ENCODE measurements at places on chromosomes 2 and 18.

DNA sequence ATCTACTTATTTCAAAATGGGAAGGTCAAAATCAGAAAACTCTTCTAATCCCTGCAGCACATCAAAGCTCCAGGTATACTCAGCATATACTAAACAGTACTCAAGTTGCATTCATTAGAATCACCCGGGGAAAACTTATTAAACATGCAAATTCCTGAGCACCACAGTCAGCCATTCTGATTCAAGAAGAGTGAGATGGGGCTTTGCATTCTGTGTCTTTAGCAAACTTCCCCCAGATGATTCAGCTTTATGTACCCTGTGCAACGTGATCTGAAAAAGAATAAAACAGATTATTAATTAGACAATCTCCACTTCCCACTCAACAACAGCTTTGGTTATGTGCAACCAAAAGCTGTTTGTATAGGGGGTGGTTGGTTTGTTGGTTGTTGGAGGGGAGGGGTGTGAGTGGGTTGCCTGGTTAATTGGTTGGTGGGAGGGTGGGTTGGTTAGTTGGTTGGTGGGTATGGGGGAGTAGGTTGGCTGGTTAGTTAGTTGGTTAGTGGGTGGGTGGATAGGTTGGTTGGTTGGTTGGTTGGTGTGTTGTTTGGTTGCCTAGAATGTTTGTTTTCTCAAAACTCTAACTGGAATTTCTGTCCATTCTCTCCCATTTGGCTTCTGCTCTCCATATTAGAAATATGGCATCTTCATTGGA, 112.5 kb upstream of the AGAP1 start:
- H3K27ac ChIP-seq, result no peak overlapping the region
- no peaks in the 10 kb centered on the region for H3K4me1 ChIP-seq
- H3K4me3 ChIP-seq, result no peak overlapping the region
- H3K36me3 ChIP-seq, result no peaks in the 10 kb centered on the region
- H3K27me3 ChIP-seq, result peaks cover 23% of the 10 kb centered on the region
- DNase-seq, result no peak

GRCh38 chr2:70946832-70947442, 11.2 kb downstream of the ATP6V1B1 start:
- H3K4me3 ChIP-seq, result no peak overlapping the region
- H3K27ac ChIP-seq, result no peak overlapping the region
- H3K4me1 ChIP-seq, result peaks cover 16% of the 10 kb centered on the region
- no peaks in the 10 kb centered on the region for H3K36me3 ChIP-seq

- no peak overlapping the region for H3K4me3 ChIP-seq
- no peaks in the 10 kb centered on the region for H3K36me3 ChIP-seq
- no peak for DNase-seq
- H3K27me3 ChIP-seq, result no peaks in the 10 kb centered on the region
- peaks cover 67% of the 10 kb centered on the region for H3K4me1 ChIP-seq
Measured at GRCh38 chr2:190787743-190788235, 92.8 kb upstream of the GLS start.

GRCh38 chr18:25181581-25181980, 170.4 kb downstream of the ZNF521 start:
- H3K27me3 ChIP-seq, result peaks cover 3% of the 10 kb centered on the region
- no peaks in the 10 kb centered on the region for H3K36me3 ChIP-seq
- H3K27ac ChIP-seq, result no peak overlapping the region
- no peaks in the 10 kb centered on the region for H3K4me1 ChIP-seq

DNA sequence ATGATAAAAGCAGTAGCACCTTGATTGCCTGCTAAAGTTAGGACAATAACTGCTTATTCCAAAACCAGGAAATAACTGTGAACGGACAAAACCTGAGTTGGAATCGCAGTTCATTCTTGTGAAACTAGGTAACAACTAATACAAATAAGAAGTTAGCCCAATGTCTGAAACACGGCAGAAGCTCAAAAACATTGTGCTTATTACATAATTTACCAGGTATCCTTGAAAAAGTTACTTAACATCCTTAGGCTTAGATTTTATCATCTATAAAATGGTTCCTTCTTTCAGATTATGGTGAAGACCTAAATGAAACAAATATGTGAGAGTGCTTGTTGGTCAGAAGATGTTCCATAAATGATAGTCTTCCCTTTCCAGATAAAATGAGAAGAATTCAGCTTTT, 32.4 kb downstream of the RTN4 start:
- no peak for DNase-seq
- no peak overlapping the region for H3K4me3 ChIP-seq
- peaks cover 43% of the 10 kb centered on the region for H3K4me1 ChIP-seq
- H3K27ac ChIP-seq, result no peak overlapping the region

DNA sequence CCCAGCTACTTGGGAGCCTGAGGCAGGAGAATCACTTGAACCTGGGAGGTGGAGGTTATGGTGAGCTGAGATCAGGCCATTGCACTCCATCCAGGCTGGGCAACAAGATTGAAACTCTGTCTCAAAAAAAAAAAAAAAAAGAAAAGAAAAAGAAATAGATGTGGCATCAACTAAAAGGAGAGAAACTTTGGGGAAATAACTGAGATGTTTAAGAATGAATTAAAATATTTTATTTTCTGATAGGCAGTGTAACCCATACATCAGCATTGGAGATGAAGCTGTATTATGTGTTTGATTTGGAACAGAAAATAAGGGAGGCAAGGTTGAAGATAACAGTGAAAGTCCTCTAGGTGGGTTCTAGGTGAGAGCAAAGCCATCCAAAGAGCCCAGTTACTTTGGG, 110.7 kb upstream of the HNRNPA3 start:
- H3K36me3 ChIP-seq, result no peaks in the 10 kb centered on the region
- H3K27me3 ChIP-seq, result peaks cover 5% of the 10 kb centered on the region
- H3K4me3 ChIP-seq, result no peak overlapping the region
- H3K27ac ChIP-seq, result no peak overlapping the region
- DNase-seq, result no peak

GRCh38 chr18:76443519-76444445, 51.3 kb downstream of the ZNF516 start:
- H3K4me1 ChIP-seq, result peaks cover 18% of the 10 kb centered on the region
- peaks cover 9% of the 10 kb centered on the region for H3K36me3 ChIP-seq
- DNase-seq, result no peak
- H3K27ac ChIP-seq, result no peak overlapping the region

DNA sequence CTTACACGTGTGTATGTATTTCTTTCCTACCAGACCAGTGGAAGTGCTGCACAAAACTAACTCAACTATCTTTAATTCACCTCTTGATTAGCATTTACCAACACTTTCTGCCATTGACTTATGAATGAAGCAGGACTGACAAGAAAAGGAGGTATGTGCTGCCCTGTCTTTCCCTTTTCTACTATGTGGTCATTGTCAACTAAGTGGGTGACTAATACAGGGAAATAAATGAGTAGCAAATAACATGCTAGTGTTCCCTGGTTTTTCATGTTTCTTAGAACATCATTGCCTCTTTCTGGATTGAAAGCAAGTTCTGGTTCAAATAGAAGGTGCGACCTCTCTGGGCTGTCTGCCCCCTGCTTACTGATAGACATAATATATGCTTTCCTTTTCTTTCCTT, 58.0 kb downstream of the LINC00305 start:
- H3K27me3 ChIP-seq, result peaks cover 7% of the 10 kb centered on the region
- DNase-seq, result no peak
- H3K36me3 ChIP-seq, result no peaks in the 10 kb centered on the region
- no peak overlapping the region for H3K4me3 ChIP-seq
- H3K4me1 ChIP-seq, result no peaks in the 10 kb centered on the region

GRCh38 chr2:53445383-53446070, 322.1 kb upstream of the CHAC2 start:
- no peak for DNase-seq
- peaks cover 7% of the 10 kb centered on the region for H3K4me1 ChIP-seq
- H3K27me3 ChIP-seq, result peaks cover 6% of the 10 kb centered on the region
- no peaks in the 10 kb centered on the region for H3K36me3 ChIP-seq
- no peak overlapping the region for H3K27ac ChIP-seq
- no peak overlapping the region for H3K4me3 ChIP-seq

DNA sequence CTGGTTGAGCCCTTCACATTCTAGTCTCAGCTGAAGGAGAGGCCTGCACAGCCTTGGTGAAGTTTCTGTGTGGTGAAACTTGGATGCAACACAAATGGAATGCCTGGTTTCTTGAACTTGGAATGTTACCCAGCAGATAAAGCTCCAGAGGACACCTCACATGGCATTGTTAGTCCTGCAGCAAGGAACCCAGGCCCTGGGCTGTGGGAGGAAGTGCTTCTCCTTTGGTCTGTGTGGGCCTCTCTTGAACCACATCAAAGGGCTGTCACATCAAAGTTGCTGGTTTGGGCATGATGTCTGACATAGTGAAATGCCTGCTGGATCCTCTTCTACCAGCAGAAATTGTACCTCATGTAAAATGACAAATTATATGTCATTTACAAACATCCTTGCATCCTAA, 198.5 kb downstream of the FHOD3 start:
- H3K36me3 ChIP-seq, result no peaks in the 10 kb centered on the region
- DNase-seq, result no peak
- peaks cover 2% of the 10 kb centered on the region for H3K27me3 ChIP-seq
- H3K4me1 ChIP-seq, result peaks cover 3% of the 10 kb centered on the region

GRCh38 chr18:44598514-44598913, 82.2 kb upstream of the SETBP1 start:
- peaks cover 15% of the 10 kb centered on the region for H3K27me3 ChIP-seq
- peaks cover 9% of the 10 kb centered on the region for H3K4me1 ChIP-seq
- DNase-seq, result no peak
- H3K36me3 ChIP-seq, result no peaks in the 10 kb centered on the region
- no peak overlapping the region for H3K27ac ChIP-seq

DNA sequence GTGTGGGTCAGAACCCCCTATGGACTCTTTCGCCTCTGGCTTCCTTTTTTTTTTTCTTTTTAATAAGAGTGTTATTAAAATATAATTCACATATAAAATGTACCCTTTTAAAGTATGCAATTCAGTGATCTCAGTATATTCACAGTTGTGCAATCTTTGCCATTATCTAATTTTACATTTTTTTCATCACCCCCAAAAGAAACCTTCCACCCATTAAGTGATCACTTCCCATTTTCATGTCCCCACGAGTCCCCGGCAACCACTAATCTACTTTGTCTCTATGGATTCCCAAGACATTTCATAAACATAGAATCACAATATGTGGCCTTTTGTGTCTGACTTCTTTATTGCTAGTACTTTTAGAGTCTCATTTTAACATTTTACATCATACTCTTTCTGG, 38.7 kb upstream of the ANXA4 start:
- no peak overlapping the region for H3K4me3 ChIP-seq
- H3K4me1 ChIP-seq, result peaks cover 25% of the 10 kb centered on the region
- DNase-seq, result no peak
- no peak overlapping the region for H3K27ac ChIP-seq
- H3K27me3 ChIP-seq, result no peaks in the 10 kb centered on the region

DNA sequence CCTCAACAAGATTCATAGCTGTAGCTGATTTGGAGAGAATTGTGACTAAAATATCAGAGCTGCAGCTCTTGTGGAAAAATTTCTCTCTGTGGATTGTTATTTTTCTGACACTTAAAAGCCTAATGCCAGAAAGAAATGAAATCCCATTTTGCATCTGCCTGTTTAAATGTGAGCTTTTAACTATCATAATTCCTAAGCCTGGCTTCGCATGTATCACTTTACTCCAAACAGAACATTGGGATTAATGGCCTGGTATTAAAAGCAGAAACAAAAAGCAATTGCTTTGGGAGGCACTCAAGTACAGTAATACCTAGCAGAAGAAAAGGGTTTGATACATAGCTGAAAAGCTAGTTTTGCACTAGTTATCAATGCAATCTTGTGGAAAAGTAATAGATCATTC, 164.2 kb upstream of the FSHR start:
- H3K36me3 ChIP-seq, result no peaks in the 10 kb centered on the region
- no peak overlapping the region for H3K4me3 ChIP-seq
- H3K27ac ChIP-seq, result no peak overlapping the region

DNA sequence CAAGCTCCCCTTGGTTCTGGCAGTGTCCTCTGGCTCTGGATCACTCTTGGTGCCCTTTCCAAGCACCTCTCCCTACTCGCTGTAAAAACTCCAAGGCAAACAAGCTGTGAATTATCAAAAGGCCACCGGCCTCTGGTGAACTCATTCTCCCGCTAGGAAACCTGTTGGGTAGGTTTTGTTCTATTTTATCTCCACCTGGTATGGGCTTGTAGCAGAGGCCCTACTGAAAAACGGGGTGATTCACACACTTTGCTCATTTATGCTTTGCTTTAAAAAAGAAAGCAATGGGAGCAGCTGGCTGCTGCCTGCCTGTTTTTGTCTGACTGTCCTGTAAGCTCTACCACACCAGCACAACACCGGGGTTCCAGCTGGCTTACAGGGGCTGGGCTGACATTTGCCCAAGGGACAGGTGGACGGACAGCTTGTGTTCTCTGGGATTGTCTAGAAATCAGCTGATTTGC, 56.8 kb downstream of the SH3BP4 start:
- no peak overlapping the region for H3K27ac ChIP-seq
- H3K4me3 ChIP-seq, result no peak overlapping the region
- no peak for DNase-seq
- H3K27me3 ChIP-seq, result no peaks in the 10 kb centered on the region
- H3K4me1 ChIP-seq, result no peaks in the 10 kb centered on the region

Measured in activated T-cell treated with anti-CD3 and anti-CD28 coated beads, Interleukin-2, amount 50 U/mL, for 24 hours (primary cell).